ENCODE measurements at places on chromosomes 2 and 18. TPM values are rescaled to one million over a fixed set of nuclear protein-coding genes. Genes with fewer than 3 reads are reported as not detected.

GRCh38 chr2:70789304-70790135, 923 bp downstream of the FIGLA start:
- DNase-seq = peak; percentile 67

DNA sequence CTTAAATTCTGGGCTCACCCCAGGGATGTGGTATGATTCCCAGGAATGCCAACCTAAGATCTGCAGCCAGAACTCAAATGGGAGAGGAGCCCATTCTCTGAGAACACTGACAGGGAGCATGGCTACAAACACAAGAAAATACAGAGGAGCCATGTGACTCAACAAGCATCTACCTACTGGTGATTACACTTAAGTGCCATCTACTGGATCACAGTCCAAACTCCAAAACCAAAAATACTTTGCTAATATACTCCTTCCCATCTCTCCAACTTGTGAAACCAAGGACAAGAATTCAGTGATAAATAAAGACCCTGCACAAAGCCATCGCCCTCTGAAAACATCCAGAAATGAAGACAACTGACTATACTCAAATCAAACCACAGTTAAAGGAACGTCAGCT, 116.9 kb downstream of the NR4A2 start:
- DNase-seq = no peak

Gene ATP8B1
- total RNA-seq = 27.2 TPM

Gene SLC9A4
- total RNA-seq = not detected

GRCh38 chr2:68745006-68745405, 10.4 kb downstream of the ARHGAP25 start:
- DNase-seq = no peak

Gene STAT4
- 5.8 TPM for total RNA-seq

DNA sequence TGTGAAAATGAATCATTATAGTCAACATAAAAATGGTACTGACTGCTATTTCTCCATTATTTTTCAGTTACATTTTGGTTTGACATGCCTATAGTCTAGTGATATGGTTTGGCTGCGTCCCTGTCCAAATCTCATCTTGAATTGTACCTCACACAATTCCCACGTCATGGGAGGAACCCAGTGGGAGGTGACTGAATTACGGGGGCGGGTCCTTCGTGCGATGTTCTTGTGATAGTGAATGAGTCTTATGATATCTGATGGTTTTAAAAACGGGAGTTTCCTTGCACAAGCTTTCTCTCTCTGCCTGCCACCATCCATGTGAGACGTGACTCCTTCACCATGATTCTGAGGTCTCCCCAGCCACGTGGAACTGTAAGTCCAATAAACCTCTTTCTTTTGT, 70.3 kb downstream of the BAZ2B start:
- no peak for DNase-seq

- DNase-seq = no peak
Observed at GRCh38 chr2:165401285-165401852, 68.1 kb upstream of the CSRNP3 start.

GRCh38 chr2:24832521-24832920, 39.3 kb downstream of the CENPO start:
- DNase-seq = no peak

Gene MREG
- 12.7 TPM for total RNA-seq

Gene CTNNA2
- total RNA-seq = not detected

Gene ACTG2
- 22.2 TPM for total RNA-seq

Gene SP5
- 1.9 TPM for total RNA-seq

Gene ZBTB7C
- 15.0 TPM for total RNA-seq

- DNase-seq = no peak
Observed at GRCh38 chr18:76410660-76411417, 84.2 kb downstream of the ZNF516 start.

GRCh38 chr2:172087780-172088244, 2.5 kb downstream of the DLX1 start:
- no peak for DNase-seq

DNA sequence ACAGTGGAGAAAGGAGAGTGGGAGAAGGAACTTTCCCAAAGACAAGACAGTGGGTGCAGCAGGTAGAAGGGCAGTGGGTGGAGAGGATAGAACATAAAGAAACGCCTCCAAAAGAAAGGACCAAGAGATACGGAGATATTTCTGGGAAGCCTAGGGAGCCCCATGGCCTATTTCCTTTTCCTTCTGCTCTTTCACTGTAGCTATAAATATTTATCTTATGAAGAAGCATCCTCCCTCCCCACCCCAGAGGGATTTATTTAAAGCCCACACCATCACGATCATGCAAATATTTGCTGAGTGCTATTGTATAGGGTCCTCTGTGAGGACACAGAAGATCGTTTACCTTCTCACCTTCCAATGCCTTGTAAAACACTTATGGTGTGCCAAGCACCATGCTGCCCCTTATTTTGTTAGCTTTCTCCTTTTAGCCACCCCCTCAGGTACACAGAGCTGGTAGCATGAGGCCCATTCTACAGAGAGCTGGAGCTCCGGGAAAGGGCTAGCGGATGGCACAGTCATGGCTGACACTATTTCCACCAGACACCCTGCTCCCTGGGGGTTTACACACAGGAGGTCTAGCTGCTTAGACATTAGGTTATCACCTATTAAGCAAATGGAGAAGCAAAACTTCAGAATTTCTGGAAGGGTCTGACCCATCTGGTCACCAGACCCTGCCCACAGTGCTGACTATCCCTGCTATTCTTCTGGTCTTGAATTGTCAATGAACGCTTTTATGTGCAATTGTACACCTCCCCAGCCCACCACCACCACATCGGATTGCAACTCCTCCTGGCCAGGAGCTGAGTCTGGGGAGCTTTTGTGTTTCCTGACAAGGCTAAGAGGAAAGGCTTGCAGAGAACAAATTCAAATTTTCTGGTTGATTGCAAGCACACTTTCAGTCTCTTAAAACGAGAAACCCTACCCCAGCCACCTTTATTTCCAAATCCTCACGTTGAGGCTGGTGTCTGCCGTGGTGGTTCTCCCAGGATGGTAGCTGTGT, 91.8 kb upstream of the KLF7 start:
- DNase-seq = no peak

DNA sequence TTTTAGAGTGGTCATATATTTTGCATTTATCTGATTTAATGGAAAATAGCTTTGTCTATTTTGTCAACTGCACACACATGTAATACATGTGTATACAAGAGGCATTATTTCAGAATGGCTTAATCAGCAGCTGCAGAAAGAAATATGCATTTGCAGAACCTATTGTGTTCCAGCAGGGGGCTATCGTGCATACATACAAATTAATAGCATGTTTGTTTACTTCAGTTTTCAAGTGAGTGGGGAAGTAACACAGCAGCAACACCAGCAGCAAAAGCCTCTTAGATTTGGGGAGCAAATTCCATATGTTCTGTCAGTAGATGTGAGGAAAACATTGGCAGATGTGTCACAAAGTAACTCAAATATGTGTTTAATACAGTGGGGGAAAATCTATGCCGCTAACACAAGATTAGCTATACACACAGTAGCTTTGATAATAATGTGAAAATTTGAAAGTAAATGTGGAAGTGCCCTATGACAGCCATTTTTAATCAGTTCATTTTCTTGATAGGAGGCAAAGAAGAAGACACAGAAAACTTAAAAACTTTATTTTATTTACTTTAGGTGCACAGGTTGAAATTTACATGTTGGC, 218.1 kb downstream of the WDR7 start:
- DNase-seq = no peak

DNA sequence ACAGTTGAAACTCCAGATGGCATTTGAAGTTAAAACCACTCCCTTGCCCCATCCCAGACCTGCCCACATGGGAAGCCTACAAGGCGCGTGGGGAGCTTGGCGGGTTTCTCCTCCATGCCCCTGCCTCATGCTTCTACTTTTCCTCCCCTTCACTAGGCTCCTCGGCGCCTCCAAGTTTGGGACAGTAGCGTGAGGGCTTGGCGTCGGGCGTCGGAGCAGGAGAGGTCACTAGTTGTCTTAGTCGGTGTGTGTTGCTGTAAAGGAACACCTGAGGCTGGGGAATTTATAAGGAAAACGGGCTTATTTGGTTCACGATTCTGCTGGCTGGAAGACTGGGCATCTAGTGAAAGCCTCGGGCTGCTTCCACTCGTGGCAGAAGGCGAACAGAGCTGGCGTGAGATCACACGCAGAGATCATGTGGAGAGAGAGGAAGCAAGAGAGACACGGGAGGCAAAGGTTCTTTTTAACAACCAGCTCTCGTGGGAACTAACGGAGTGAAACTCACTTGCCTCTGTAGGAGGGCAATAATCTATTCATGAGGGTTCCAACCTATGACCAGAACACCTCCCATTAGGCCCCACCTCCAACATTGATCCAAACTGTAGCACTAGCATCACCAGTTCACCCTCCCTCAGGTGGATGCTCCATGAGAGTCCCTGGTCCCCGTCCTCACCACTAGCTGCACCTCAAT, 25.3 kb downstream of the ITM2C start:
- peak; percentile 33 for DNase-seq

Gene DDX18
- 48.0 TPM for total RNA-seq

DNA sequence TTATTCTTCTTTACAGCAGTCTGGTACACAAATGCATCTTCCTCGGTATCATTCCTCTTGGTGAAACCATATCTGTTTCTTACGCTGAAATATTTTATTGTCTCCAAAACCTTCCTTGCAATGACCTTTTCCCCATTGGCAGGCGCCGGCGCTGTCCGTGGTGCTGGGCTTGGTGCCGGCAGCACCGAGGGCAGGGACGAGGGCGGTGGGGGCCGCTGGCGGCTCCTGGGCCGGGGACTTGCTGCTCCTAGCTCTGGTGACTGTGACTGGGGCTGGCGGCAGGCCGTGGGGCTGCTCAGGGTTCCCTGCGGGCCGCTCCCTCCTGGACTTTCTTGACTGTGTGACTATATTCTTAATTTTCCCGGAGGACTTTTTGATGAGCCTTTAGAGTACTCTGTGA, 72.5 kb downstream of the GPR39 start:
- no peak for DNase-seq

DNA sequence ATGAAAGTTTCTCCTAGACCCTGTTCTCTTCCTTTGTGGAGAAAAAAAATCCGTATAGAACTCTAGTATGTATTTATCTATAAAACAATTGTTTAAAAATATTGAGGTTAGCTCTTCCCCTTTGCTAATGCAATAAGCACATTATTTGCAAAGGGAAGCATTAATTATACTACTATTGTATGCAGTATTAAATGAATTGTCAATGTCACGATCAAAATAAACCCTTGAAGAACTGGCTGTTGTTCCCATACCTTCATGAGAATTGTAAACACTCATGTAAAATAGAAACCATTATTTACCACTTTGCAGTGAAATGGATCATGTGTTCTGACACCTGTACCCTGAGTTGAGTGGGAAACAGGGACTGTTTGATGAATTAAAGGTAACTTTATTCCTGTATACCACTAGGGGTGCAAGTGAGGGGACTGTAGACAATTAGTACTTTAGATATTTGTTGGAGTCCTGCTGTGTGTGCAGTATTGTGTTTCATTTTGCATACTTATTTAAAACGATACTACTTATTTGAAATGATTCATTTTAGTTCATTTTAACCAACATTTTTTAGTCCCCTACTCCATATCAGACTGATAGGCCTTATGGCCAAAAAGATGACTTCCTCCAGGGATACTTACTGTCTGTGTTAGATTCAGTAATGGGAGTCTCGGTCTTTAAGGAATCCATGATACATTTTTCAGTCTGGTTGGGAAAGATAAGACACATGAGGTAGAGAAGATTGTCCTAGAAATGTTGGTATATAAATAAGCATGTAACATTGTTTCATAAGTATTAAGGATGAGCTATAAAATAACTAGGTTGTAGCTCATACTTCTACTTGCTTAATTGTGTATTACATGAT, 7.9 kb downstream of the PKP4 start:
- DNase-seq = no peak

GRCh38 chr18:14976736-14977430, 228.9 kb downstream of the ANKRD30B start:
- no peak for DNase-seq

Gene DCDC2C
- not detected for total RNA-seq

Gene KRTCAP3
- 18.8 TPM for total RNA-seq

DNA sequence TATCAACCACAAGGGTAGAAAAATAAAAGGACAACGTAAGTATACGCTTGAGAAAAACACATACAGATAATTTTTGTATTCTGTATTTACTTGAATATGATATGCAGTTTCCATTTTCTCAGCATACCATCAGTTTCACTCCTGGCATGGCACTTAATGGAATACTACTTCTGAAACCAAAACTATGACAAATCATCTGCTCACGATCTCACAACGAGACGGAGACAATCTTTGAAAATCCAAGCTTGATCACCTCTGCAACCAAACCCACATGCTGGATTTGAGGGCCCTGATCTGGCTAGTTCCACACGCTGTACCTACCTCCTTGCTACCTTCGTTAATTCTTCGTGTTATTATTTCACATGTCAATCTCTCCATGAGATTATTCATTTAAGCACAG, 387.6 kb downstream of the NBAS start:
- DNase-seq = no peak

DNA sequence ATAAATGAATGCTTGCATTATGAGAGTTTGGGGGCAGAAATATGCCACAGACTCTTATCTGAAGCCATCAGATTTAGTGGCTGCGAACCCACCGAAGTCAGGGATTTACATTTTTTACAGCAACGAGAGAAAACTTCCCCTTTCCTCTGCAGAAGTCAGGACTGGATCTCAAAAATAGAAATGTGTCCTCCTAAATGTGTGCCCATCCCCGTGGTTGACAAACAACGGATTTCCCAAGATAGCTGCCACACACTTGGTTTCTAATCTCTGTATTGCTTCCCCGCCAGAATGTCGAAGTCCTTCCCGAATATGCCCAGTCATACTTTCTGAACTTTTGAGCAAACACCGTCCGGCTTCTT, 879 bp upstream of the ADAM23 start:
- no peak for DNase-seq

- no peak for DNase-seq
Observed at GRCh38 chr2:214649440-214650205, 159.9 kb downstream of the BARD1 start.

- no peak for DNase-seq
Observed at GRCh38 chr2:2855297-2855696, 522.3 kb downstream of the EIPR1 start.

GRCh38 chr2:160109939-160110673, 47.7 kb upstream of the PLA2R1 start:
- no peak for DNase-seq

DNA sequence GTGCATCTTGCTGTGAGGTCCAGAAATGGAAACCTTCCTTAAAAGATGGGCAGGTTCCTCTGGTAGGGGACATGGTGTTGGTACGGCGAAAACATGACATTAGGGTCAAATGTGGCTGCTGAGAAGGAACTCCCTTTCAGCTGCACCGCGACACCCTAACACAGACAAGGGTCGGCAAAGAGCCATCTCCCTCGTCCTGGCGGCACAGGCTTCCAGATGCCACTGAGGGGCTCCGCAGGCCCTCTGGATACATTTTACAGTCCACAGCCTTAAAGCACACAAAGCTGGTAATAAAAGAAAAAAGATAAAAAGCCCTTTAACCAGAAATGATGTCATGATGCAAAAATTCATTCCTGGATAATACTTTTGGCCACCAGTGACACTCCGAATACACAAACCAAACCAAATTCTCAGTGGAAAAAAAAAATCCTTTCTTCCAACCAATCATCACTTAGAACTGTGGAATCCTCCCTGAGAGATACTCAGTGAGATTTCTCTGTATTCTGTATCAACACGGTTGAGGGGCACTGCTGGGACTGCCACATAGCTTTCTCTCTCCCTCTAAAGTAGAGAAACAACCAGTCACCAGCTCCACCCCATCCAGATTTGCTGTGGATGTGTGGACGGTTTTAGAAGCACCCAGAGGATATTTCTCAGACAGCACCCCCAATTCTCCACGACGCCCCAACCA, 174.8 kb downstream of the HDAC4 start:
- DNase-seq = no peak

Measured in lower lobe of right lung (tissue), 2 donors.